ENCODE measurements at places on chromosomes 4 and X.

GRCh38 chrX:111854556-111855490 is 21.2 kb upstream of the TRPC5OS start:
- no peak for DNase-seq

DNA sequence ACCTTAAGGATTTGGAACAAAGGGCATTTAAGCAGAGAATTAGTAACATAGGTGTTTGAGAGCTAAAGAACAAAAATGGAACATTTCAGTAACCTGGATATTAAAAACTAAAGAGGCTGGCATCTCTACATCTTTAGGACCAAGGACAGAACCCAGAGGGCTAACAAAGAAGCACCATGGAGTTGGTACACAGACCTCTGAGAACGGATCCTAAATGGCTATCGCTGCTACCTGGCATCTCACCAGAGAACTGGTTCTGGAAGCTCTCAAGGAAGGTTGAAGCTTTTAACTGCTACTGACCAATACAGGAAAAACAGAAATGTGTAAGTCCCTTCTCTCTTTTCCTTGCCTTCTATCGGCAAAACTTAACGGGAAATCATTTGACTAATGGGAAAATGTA is 118.4 kb upstream of the TLL1 start:
- no peak for DNase-seq

GRCh38 chr4:89243733-89244252 is 63.8 kb downstream of the GPRIN3 start:
- DNase-seq = no peak

- DNase-seq = no peak
Measured at GRCh38 chr4:113972781-113973180, 6.7 kb downstream of the ARSJ start.

DNA sequence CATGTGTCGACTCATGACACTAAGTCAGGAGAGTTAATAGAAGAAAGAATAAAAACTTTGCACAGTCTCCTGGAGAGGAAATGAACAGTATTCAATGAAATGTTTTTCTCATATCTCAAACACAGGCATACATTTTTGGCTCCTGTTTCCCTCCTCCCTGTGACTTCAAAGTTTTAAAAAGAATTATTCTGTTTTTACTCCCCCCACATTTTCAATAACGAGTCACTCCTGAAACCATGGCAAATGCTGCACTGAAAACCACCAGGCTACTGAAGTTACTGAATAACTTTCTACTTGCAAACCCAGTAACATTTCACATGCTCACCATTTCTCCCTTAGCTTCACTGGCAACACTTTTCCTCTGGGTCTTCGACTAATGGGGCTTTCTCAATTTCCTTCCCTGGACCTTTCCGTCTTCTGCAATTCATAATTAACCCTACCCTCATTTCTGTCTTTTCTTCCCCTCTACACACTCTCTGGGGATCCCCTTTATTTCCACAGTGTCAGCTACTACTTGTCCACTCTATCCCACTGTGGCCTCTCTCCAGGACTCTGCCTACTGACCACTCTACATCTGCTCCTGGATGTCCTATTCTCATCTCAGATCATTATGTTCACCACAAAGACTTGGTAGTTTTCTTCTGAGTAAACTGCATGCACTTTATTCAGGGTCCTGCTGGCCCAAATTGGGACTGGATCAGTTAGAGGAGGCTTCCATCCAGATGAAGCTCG is 225.8 kb upstream of the ETNPPL start:
- DNase-seq = no peak

- no peak for DNase-seq
Measured at GRCh38 chrX:24629701-24630100, 17.4 kb downstream of the PCYT1B start.

DNA sequence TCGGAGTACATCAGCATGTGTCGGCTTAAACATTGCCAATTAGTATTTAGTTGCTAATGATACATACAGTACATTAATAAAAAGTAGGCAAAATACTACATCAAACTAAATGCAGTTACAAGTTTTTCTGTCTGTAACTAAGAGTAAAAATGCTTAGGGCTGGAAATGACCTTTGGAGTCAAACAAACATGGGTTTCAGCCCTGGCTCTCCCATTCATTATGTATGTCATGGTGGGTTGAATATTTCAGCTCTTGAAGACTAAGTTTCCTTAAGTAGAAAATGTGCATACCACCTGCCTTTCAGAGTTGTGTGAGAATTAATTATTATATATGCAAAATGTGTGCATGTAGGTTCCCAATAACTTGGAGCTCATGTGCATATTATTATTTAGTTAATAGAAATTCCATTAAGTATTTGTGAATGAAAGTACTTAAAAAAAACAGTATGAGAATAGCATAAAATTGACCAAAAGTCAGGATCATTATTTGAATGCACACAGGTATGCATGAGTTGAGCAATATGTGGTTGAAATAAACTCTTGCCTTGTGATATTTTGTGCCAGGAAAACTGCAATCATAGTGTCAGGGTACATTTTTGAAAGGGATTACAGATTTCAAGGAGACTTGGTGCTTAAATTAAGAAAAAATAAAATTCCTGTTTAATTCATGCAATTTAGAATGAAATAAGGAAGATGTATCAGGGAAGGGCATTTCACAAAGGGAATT is 2048.7 kb downstream of the PCDH7 start:
- no peak for DNase-seq

- no peak for DNase-seq
Measured at GRCh38 chr4:3405176-3405575, 36.6 kb upstream of the HGFAC start.

- DNase-seq = no peak
Measured at GRCh38 chr4:15118292-15118691, 116.0 kb downstream of the CPEB2 start.

- no peak for DNase-seq
Measured at GRCh38 chr4:80173401-80173800, 23.9 kb upstream of the PRDM8 start.

DNA sequence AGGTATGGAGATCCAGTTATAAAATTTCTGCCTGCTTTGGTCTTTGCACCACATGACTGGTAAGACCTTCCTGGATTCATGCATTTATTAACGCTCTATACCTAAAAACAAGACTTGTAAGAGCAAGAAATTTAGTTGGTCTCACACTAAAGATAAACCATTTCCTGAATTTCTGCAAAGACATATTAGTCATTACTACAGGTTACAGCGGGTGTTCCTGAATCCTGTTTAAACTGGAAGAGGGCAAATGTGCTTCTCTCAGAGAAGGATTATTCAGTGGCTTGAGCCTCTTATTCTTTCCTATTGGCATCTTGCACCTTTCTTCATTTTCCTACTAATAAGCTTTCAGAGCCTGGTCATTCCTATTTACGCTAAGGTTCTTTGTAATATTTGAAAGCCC is 397.6 kb upstream of the TENM3 start:
- no peak for DNase-seq

- DNase-seq = no peak
Measured at GRCh38 chr4:151323667-151324066, 1.7 kb downstream of the SH3D19 start.

DNA sequence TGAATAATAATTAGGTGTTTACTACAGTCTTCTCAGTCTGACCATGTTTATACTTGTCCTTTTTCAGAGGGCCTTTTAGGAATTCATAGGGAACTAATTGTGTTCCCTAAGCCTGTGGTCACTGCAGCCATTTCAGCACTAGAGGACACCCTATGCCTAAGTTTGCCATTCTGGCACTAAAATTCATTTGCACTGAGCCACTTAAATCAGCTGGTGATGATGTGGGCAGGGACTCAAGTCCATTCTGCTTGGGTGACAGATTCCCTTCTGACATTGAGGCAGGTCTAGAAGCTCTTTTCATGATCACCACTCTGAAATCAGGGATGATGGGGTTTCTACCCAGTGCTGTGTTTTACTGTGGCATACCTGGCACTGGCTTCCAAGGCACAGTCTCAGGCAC is 1178.9 kb upstream of the DIAPH2 start:
- DNase-seq = peak; percentile 5

DNA sequence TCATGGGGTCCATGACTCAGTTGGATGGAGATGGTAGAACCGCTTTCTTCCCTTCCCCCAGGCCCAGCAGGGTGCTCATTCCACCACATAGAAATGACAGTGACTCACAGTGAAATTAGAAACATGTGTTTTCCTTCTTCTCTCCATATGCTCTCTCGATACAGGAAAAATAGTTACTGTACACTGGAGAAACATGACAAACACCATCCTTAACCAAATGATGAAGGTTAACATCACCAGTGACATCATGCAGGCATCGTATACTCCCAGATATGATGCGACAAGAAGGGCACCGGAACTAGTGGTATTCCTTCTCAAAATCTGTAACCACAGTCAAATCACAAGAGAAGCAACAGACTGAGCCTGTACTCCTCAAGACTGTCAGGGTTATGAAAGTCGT is 11.7 kb upstream of the RAB40A start:
- no peak for DNase-seq

- DNase-seq = no peak
Measured at GRCh38 chrX:130851569-130851968, 51.4 kb downstream of the ENOX2 start.

- DNase-seq = no peak
Measured at GRCh38 chr4:6991771-6992557, 51.2 kb upstream of the TADA2B start.

- no peak for DNase-seq
Measured at GRCh38 chr4:111362941-111363361, 740.1 kb upstream of the PITX2 start.

DNA sequence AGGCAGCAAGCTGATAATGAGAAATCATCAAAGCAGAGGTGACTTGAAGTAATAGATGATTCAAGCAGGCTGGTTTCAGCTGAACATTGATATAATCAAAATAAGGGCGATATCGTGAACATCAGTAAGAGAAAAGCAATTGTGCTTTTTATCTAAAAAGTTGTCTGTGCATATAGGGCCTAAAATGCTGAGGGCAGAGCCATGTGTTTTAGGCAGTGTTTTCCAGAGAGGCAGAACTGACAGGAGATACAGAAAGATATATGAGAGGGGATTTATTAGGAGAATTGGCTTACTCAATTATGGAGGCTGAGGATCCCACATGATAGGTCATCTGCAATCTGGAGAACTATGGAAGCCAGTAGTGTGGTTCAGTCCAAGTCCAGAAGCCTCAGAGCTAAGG is 136.5 kb upstream of the NPY2R start:
- no peak for DNase-seq

All from endothelial cell (in vitro differentiated cells).